Fibroblast of the aortic adventitia (primary cell): ENCODE measurements at places on chromosomes 6 and 20.

- DNase-seq, result no peak
These were observed 34.2 kb upstream of the HINT3 start for GRCh38 chr6:125922322-125922860.

DNA sequence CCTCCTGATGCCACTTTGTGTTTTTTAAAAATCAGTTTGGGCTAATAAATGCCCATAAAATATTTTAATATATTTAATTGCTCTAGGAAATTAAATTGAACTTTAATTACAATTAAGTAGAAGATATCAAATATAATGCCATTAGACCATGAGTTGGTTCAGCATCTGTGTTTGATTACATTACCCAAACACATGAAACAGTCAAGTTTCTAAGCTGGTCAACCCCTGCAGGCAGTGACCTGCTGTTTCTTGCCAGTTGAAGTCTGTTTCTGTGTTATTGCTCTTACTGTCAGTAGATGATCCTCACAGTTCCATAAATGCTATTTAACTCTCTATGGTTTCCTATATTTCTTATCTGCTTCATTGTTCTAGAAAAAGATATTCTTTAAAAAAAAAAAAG lies 9.7 kb upstream of the TENT5A start:
- DNase-seq, result peak; percentile 68

DNA sequence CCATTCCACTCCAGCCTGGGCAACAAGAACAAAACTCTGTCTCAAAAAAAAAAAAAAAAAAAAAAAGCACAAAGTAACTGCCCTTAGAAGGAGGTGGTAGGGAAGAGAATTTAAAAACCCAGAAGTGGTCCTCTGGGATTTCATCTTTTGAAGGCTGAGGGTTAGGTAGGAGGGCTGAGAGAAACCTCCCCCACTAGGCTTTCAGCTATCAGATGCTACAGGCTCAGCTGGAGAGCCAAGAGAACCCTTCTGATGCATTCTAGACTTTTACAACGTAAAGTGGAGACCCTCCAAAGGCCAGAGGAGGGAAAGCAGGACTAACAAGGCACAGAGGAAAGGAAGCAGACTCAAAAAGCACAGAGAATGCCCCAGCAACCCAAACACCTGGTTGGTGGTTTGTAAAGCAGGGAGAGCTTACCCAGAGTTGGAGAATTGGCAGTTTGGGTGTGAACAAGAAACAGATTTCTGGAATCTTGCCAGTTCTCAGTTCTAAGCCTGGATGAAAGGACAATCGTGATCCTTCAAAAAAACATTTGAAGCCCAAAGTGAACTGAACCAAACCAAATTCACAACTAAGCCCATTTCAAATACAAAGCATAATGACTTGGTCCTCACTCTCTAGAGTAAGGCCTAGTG lies 23.2 kb upstream of the SPAG4 start:
- no peak for DNase-seq

DNA sequence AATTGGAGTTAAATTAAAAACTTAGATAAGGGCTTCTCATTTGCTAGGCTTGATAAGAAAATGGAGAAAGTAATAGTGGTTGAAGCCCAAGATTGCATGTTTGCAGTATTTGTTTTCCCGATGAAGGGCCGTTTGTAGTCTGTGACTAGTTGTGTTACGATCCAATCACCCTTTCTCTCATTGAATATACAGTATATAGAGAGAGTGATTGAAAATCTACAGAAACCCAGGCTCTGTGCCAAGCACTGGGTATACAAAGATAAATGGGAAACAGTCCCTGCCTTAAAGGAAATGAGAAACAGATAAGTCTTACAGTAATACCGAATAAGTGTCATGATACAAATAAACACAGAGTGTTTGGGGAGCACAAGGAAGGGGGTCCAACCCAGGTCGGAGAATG lies 55.2 kb upstream of the CDKAL1 start:
- peak; percentile 9 for DNase-seq

- no peak for DNase-seq
These were observed 55.4 kb upstream of the RIPOR2 start for GRCh38 chr6:24990944-24991809.

GRCh38 chr6:88494401-88495140 lies 328.4 kb upstream of the CNR1 start:
- DNase-seq, result no peak

DNA sequence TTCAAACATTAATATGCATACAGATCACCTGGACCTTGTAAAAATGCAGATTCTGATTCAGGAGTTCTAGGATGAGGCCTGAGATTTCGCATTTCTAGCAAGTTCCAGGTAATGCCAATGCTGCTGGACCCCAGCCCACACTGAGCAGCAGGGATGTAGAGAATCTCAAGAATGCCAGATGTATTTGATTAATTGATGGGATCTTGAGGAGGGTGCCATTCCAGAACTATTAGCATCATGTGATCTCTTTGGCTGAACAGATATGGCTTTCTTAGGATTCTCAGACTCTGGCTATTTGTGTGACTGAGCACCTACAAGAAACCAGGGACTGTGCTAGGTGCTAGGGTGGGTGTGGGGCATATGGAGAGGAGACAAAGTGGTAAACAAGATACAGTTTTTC lies 16.5 kb upstream of the SNX3 start:
- no peak for DNase-seq

GRCh38 chr20:35039146-35039545 lies 53.5 kb downstream of the TRPC4AP start:
- no peak for DNase-seq

DNA sequence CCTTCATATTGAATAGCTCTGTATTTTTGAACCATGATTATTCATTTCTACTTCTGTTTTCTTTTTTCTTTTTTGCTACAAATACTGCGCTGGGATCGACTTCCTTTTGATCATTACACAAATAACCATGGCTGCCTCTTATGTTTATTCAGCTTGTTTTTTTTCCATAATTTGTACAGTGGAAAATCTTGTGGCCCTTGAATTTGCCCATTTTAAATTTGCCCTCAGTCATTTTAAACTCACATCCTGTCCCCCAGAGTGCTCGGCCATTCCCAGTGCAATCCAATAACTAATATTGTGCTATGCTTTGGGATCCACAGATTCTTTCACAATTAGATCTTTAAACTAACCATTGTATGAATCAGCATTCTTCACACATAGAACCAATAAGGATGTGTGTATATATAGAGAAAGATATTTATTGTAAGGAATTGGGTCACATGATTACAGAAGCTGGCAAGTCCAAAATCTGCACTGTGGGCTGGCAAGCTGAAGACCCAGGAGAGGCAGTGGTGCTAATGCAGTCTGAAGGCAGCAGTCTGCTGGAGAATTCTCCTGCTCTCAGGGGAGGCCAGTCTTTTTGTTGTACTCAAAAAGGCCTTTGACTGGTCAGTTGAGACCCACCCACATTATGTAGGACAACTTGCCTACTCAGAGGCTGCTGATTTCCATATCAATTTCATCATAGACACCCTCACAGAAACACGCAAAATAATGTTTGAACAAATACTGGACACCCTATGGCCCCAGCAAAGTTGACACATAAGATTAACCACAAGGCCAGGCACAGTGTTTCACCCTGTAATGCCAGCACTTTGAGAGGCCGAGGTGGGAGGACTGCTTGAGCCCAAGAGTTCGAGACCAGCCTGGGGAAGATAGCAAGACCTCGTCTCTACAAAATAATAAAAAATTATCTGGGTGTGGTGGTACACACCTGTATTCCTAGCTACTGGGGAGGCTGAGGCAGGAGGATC lies 147.1 kb downstream of the MTHFD1L start:
- peak; percentile 24 for DNase-seq

DNA sequence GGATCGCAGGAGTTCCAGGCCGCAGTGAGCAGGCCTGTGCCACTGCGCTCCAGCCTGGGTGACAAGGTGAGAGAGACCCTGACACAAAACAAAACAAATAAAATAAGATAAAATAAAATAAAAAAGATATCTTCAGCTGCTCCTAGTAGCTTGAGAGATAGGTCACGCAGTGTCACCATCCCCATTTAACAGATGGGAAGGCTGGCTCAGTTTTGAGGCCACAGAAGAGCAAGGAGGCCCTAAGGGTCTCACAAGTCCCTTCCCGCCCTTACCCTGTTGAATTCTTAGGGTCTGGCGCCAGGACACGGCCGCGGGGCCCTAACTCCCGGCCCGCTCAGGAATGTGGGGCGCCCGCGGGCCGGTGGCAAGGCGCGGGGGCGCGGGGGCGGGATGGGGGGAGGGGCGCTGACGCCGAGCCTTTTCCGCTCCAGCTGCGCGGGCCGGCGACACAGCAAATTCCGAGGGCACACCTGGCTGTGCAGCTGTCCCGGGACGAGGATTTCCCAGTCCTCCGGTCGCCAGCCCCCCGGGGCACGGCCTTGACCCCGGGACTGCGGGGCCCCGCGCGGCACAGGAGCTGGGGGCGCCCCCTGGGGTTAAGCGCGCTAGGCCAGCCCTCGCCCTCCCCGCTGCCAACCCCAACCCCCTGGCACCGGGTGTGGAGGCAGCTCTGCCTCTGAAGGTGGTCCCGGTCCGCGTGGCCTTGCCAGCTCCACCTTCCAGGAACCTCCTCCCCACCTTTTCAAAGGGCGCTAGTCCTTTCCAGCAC lies 10.3 kb upstream of the R3HDML start:
- no peak for DNase-seq

- DNase-seq, result no peak
These were observed 158.6 kb downstream of the TSHZ2 start for GRCh38 chr20:53130795-53131194.

- DNase-seq, result no peak
These were observed 260.9 kb downstream of the SLC24A3 start for GRCh38 chr20:19473216-19473921.

- no peak for DNase-seq
These were observed 98.2 kb downstream of the SLC35B3 start for GRCh38 chr6:8337147-8337546.

DNA sequence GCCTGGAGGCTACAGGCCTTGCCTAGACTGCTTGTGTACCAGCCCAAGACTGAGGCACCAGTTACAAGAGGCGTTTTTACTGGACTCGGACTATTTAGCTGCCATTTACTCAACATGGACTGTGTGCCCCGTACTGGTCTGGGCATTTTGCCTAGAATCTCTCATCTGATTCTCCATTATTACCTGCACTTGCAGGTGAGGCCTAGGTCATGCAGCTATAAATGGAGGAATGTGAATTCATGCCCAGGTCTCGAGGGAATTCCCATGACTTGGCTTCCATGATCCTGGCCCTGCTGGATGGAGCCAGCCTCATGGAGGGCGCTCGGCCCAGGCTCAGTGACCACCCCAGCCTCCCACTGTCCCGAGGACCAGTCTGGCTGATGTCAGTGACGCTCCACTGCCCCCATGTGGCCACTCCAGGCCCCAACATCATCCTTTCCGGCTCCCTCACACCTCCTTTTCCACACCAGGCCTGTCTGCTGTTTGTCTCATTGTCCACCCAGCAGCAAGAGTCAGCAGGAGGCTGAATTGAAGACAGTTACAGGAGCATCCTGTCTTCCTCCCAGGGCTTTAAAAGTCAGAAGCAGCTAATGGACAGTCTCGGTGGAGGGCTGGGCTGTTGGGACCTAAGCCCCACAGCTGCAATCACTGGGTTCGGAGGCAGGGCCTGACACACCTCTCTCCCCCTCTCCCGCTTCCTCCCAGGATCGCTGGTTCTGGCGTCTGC lies 8.7 kb downstream of the MMP24OS start:
- peak; percentile 64 for DNase-seq

DNA sequence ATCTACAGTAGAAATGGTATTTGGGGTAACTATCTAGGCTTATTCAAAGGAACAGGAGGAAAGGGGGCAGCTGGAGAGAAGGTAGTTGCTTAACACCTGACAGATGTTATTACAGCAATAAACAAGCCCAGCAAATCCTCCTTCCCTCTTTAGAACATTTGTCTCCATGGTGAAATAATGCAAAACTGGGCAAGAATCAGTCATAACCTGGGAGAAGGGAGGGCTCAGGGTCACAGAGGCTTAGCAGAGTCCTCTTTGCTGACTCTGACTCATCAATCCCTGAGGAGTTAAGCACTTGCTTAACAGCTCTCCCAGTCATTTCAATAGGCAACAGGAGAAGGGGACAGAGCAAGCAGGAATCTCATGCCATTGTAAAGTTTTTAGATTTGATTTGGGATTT lies 230.3 kb downstream of the IBTK start:
- peak; percentile 85 for DNase-seq

DNA sequence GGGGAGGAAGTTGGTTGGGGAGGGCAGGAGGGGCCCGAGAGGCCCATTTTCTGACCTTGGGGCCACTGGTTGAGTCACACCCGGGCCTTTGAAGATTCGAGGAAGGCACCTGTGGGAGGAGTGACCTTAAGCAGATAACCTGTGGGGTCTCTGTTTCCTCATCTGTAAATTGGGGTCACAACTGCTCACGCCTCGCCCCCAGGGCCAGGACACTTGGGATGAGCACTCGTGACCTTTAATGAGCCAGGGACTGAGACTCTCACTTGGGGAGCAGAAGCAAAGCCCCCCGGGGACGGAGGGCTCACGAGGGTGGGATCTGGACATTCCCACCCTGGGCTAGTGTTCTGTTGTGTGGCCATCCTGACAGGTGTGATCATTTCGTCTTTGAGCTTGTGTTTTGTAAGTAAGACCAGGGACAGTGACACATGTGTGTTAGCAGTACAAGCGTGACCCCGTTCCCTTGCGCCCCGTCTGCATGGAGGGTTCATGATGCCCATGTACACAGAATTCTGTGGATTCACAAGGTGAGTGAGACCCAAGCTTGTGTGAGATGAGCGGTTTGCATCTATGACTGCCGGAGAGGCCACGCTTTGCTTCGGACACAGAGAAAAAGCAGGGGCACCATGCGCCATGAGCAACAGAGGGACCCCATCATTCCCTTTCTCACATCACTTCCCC lies 79.3 kb upstream of the PMEPA1 start:
- no peak for DNase-seq

DNA sequence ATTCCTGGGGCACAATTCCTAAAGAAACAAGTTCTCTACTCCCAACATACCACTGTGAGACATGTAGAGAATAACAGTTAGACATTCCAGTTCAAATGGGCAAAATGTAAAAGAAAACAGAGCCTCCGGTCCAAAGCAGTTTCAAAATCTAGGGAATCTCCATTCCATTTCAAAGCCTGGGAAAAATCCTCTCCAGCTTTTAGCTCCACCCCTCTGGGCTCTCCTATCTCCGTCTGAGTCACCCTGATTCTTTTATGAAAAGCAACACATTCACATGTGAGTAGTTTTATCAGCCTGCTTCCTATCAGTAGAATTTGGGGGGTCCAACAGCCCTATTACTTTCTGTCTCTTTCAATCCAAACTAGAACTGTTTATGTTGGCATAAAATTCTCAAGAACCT lies 3.7 kb downstream of the CSNK2A1 start:
- DNase-seq, result peak; percentile 84

GRCh38 chr6:25641940-25642666 lies 9.9 kb upstream of the SCGN start:
- no peak for DNase-seq

DNA sequence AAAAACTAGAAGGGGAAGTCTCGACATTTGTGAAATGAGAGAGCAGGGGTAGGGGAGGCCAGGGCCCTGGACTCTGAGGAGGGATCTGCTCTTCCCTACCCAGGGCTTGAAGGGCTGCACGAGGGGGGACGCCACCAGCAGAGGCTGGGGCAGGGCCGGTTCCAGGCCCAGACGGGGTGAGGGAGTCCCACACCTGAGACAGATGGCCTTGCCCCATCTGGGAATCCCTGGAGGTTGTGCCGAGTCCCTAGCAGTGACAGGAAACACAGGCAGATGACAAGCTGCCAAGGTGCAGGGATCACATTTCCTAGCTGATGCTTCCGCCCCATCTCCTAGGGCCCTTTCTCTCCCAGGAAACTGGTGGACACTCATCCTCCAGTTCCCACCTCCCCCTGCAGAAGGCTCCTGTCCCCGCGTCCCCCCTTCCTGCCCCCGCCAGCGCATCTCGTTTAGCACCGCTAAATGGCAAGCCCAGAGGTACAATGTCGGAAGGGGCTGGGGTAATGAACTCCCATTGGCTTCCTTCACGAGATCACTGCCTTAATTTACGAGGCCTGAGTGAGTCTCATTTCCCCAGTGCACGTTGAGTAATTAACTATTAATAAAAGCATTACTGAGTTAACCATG lies 35.2 kb upstream of the CDH22 start:
- DNase-seq, result no peak
